ENCODE measurements at places on chromosomes 7 and 10. TPM values are rescaled to one million over a fixed set of nuclear protein-coding genes. Genes with fewer than 3 reads are reported as not detected.

The SPDYE8 gene
- not detected for total RNA-seq

The SKIDA1 gene
- 0.74 TPM for total RNA-seq

The CYP3A7 gene
- total RNA-seq = not detected

The LRRC17 gene
- total RNA-seq = 0.12 TPM

The PPP3CB gene
- total RNA-seq = 17.5 TPM

The TUBB8 gene
- 0.22 TPM for total RNA-seq

The CADPS2 gene
- 0.05 TPM for total RNA-seq

The MYOZ1 gene
- total RNA-seq = not detected

The MACC1 gene
- total RNA-seq = not detected

The RFC2 gene
- 62.4 TPM for total RNA-seq

The CCDC6 gene
- 39.6 TPM for total RNA-seq

The GDF10 gene
- total RNA-seq = 0.07 TPM

The GIMAP1 gene
- not detected for total RNA-seq

The H2BK1 gene
- total RNA-seq = not detected

The WDFY4 gene
- not detected for total RNA-seq

The RBM20 gene
- 3.3 TPM for total RNA-seq

The PRKCQ gene
- total RNA-seq = 4.3 TPM

The ERVW-1 gene
- not detected for total RNA-seq

The CPEB3 gene
- 0.33 TPM for total RNA-seq

The AFAP1L2 gene
- total RNA-seq = 23.5 TPM

The DPYSL4 gene
- total RNA-seq = 19.7 TPM

The STYXL1 gene
- total RNA-seq = 43.6 TPM

The POM121C gene
- total RNA-seq = 37.7 TPM

The FAM180A gene
- total RNA-seq = 0.06 TPM

The AKR1C8 gene
- total RNA-seq = not detected

The CCDC136 gene
- total RNA-seq = 2.2 TPM

The GIMAP5 gene
- total RNA-seq = not detected

The ZDHHC6 gene
- total RNA-seq = 29.9 TPM

The FRAT1 gene
- total RNA-seq = 2.4 TPM

The DIP2C gene
- total RNA-seq = 14.7 TPM

The CALD1 gene
- 149 TPM for total RNA-seq

The KCNH2 gene
- 3.3 TPM for total RNA-seq

The VAX1 gene
- 1.3 TPM for total RNA-seq

The PNLIP gene
- not detected for total RNA-seq

The FOXI2 gene
- total RNA-seq = not detected

The JCAD gene
- total RNA-seq = 24.1 TPM

The AOAH gene
- 0.15 TPM for total RNA-seq

The CALHM3 gene
- total RNA-seq = 0.50 TPM

Measured in A549 treated with Hydrocortisone at 1 μM for 4 hours (cell line).